ENCODE measurements at places on chromosomes 4 and X.

DNA sequence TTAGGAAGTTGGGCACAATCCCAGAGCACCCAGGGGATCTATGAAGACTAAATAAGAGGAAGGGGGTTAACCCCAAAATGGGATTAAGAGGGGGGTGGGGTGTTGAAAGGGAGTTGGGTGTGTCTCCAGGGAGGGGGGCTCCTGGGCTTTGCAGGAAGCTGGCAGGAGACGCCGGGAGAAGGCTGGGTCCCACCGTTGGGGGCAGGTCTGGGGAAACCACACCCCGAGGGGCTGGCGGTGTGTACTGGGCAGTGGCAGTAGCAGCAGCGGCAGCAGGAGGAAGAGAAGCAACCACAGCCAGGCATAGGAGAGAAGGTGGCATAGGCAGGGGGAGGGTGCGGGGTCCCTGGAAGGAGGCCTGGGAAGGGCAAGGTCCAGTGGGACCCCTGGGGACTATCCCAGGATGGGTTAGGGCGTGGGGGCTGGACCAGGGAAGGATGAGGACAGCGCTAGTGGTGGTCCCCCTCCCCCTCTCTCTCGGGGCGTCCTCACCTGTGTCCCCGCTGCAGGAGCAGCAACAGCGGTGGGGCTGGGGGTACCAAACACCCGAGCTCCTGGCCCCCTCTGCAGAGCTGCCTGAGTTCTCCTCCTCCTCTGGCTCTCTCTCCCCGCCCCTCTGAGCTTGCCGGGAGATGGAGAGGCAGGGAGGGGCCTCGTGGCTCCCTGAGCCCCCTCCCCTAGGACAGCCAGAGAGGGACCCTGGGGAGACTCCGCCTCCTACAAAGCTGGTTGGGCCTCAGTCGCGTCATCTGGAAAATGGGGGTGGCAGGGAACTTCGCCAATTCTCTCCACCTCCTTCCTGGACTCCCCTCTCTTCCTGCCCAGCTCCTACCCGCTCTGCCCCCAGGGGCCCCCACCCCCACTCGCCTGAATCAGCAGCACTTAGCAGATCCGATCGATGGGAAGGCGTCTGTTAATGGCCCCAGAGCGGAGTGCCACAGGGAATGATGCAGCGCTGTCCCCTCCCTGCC is at the start of gene KCND1:
KCND1 (minus strand) TSS at position 596 of the 971 bp plus-strand sequence. CDS start 1,573 bp downstream, outside the sequence.
- DNase-seq, result no peak

DNA sequence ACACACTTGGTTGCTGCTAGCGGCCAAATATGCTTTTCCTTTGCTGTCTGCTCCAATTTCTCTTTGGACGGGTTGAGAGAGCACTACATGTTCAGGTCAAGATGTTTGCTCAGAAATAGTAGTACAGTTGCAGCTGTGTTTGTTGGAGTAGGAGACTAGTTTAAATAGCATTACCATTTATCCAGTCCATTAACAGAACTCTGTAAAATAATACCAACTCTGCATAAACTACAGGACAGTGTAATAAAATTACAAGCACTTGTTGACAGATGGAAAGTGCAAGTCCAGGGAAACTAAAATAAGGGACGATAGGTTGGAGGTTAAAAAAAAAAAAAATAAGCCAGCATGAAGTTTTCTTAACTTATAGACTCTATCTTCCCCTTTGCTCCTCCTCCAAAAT is 20.2 kb downstream of the SLIT2 start:
- DNase-seq, result no peak

GRCh38 chrX:72478853-72479252 is 93.8 kb downstream of the HDAC8 start:
- DNase-seq, result no peak

DNA sequence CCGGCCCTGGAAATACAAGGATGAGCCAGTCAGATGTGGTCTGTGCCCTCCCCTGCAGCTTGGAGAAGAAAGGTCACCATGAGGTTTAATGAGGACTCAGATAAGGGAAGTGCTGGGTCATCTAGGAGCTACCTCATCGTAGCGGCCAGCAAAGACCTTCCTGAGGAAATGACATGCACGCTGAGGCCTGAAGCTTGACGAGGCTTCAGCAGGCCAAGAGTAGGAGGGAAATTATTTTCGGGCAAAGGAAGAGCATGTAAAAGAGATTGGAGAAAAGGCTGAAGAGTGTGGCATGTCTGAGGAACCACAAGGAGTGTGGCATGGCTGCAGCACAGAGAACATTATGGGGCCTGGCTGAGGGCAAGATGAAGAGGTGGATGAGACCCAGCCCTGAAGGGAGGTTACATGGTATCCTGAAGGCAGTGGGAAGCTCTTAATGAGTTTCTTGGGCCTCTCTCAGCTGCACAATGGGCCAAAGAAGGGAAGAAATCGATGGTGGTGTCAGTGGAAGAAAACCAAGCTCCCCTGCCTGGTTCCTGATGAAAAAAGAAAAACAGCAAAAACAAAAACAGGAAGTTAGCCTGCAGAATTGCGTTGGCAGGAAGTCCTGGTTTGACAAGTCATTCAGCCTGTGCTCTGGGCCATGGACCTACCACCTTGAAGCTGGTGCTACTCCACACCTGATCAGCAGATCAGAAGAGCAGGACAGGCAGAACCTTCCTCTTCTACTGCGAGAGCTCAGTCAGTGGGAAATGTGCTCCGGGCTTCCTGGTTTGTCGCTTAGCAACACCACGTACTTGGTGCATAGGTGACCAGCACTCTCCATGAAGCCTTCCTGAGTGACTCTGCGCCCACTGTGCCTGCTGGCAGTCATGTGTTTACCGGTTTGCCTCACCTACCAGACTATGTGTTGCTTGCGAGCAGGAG is 134.5 kb upstream of the KLF3 start:
- no peak for DNase-seq

DNA sequence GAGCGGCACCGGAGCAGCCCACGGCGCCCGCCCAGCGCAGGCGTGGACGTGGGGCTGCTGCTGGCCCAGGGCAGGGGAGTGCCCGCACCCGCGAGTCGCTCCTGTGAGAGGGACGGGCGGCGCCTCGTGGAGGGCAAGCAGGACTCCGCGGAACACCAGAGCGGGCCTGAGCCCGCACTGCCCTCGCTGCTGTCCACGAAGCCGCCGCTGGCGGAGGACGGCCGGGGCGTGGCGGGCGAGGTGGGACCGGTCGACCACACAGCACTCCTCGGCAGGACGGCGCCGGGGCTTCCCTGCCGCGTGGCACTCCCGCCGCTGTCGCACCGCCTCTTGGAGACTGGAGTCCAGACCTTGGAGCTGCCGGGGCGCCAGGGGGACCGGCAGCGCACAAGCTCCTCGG is 29.0 kb downstream of the FAM53A start:
- no peak for DNase-seq

- DNase-seq, result no peak
Measured at GRCh38 chr4:10054571-10055041, 33.3 kb upstream of the SLC2A9 start.

- DNase-seq, result no peak
Measured at GRCh38 chr4:152938237-152938947, 2.3 kb downstream of the FHDC1 start.

DNA sequence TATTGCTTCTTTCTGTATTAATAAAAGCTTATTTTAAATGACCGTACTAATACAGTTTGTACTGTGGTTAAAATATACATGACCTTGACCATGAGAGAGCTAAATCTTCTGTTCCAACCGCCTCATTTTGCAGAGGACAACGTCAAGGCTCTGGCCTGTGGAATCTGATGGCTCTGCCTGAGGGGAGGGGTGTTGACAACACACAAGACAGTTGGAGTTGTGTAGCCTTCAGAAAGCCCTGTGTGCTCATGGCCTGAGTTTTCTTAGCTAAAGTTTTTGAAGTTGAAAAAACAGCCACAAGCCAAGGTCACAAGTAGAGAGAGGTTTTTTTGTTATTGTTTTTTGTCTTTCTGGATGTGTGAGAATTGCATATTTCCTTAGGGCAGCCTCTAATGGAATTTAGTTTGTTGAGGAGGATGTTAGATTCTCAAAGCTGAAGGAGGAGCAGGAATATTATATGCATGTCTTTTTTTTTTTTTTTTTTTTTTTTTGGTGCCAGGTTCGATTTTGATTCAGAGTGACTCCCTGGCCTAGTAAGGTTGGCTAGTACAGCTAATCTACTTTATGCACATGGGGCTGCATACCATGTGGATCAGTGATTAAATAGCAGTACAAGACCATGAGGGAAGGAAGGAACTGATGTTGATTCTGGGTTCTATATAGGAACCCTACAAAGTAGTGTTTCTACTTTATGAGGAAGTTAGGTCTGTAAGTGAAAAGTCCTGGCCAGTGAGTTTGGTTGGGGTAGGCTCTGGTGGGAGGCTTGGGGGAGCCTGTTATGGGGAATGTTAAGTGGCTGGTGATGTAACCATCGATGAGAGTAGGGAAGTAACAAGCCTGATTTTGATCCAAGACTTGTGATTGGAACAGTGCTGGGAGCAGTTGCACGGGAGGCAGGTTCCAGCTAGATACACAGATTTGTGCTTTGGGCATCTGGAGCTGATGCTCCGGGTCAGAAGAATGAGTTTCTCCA is 20.3 kb downstream of the SMS start:
- no peak for DNase-seq

Measured in stimulated activated CD8-positive, alpha-beta memory T cell treated with anti-CD3 and anti-CD28 coated beads, Interleukin-4, amount 100 ng/mL, for 1 hour (primary cell).